ENCODE measurements at places on chromosomes 6 and 20.

- DNase-seq, result no peak
Observed at GRCh38 chr6:151757506-151757955, 50.0 kb upstream of the ESR1 start.

- DNase-seq, result no peak
Observed at GRCh38 chr6:24827970-24828369, 29.3 kb upstream of the ARMH2 start.

GRCh38 chr6:31567531-31568370, 4.3 kb upstream of the LTA start:
- no peak for DNase-seq

GRCh38 chr20:43751167-43752050, 24.6 kb upstream of the GTSF1L start:
- no peak for DNase-seq

DNA sequence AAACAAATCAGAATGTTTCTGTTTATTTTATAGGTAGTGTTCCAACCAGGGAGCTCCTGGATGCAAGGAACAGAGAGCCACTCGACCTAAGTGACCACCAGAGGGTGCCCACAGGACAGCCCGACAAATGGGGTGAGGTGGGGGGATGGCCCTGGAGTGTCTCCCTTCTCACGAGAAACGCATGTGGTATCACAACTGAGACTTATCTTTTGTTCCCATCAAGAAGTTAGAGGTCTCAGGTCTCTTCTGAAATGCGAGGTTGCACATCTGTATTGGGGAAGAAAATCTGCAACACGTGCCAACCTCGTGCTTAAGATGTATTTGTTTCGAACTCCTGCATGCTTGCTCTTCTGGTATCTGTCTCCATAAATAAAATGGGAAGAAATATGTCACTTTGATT, 104.0 kb downstream of the ISM1 start:
- no peak for DNase-seq

DNA sequence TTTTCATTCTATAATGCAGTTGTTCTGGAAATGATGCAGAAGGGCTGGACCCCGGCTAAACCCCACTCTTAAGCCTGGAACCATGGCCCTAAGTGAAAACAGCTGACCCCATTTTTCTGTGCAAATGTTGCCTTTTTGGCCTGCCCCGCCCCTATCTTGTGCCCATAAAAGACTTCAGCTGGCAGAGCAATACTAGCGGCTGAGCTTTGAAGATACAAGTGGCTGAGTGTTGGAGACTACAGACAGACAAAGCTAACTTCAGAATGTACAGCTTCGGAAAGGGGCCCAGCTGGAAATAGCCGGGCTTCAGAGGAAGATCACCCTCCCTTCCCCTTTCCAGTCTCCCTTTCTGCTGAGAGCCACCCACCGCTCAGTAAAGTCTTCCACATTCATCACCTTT, 258.6 kb upstream of the SPTLC3 start:
- DNase-seq, result no peak

- DNase-seq, result no peak
Observed at GRCh38 chr6:125008261-125008703, 46.0 kb downstream of the RNF217 start.

- DNase-seq, result no peak
Observed at GRCh38 chr6:33201935-33202334, 1.3 kb downstream of the SLC39A7 start.

DNA sequence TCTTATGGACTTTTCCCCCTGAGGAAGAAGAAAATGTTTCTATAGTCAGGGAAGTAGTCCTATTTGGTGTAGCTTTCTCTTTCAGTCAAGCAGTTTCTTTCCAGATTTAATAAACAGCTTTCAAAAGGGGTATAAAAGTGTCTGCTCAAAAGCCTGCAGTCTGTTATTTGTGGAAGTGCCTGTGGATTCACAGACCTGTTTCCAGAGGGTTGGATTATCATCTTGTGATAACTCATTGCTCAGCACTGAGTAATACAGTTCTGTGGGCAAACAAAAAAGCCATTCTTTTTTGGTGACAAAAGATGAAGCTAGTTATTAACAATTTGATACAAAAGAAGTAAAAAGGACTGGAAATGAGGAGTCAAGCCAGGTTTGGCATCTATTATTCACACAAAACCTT, 358.2 kb upstream of the ID4 start:
- DNase-seq, result no peak

GRCh38 chr6:12504325-12504966, 212.1 kb upstream of the PHACTR1 start:
- DNase-seq, result no peak

DNA sequence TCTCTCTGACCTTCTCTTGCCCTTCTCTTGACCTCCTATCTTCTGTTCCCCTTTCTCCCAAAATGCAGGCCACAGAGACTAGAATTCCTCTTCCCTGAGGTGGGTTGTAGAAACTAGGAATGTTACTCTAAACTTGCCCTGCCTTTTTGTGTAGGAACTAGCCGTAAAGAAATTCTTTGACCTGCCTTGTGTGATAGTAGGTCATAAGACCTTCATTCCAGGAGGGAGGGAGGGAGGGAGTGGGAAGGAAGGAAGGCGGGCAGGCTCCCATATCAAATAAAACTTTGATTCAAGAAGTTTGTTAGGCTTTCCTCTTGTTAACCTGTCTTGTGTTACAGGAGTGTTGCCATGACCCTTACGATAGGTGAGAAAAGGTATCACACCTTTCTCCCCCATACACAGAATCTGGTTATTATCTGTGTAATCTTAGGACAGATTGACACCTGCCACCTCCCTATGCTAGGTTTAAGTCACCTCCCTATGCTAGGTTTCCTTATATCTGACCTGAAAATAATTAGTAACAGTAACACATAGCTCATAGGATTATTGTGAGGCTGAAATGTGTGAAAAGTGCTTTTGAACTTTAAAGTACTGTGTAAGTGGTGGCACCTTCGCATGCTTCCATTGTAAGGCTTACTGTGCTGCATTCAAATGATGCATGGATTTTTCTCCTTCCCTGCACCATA, 32.6 kb upstream of the FUCA2 start:
- no peak for DNase-seq

DNA sequence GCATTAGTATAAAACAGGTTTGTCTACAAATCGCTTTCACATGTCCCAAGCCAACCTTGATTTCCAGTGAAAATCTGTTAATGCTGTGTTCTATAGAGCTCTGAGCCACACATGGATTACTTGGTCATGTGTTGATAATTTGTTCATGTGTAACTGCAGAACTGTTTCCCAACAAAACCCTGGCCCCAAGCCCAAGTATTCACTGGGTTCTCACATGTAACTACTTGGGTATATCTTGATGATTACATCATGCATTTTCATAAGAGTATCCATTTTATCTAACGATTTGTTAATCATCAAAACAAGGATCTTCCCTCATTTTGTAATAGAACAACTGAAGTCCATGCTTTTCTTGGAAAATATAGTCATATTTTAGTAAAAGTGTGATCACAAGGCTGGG, 657.6 kb downstream of the PRKN start:
- no peak for DNase-seq

GRCh38 chr6:46437671-46438221, 53.5 kb downstream of the RCAN2 start:
- DNase-seq, result no peak
